ENCODE measurements at places on chromosomes 1 and 21.
A peak's percentile ranks its signal among the peaks of the same experiment; 100 is the strongest.

DNA sequence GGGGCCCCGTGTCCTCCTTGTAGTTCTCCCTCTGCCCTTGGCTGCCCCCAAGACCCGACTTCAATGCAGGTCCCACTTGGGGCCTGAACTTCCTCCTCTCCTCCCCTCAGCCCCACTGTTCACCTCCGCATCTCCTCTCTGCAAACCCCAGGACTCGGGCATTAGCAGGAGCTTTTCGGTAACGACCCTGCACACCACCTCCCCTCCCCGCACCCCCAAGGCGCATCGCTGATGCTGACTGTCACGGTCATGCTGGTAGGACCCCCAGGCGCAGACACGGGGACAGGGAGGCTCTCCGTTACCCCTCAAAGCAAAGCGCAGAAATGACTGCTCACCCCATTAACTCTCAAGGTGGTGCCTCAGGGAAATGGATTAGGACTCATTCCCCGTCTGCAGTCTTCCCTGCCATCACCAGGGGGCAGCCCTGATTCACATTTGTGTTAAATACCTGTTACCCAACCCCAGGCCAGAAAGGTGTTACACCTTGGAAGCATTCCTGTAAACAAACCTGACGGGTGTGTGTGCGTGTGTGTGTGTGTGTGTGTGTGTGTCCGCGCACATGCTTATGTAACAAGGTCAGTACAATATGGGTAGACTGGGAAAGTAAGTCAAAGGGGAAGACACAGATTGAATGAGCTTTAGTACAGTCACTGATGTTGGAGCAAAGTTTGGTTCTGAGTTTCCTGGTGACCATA lies 6.4 kb upstream of the GUCA2B start:
- DNase-seq, result peak; percentile 32

DNA sequence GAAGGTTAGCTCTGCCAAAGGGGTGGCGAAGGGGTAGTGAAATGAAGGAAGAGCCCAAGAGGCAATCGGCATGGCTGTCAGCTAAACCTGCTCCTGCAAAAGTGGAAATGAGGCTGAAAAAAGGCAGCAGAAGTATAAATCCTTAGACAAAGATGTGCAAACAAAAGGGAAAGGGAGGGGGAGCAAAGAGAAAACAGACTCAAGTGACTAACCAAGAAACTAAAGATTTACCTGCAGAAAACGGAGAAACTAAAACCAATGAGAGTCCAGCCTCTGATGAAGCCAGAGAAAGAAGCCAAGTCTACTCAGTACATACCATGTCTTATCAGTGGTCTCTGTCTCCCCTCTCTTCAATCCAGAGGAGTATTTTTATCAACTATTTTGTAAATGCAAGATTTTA lies 25.4 kb downstream of the SCAF4 start:
- no peak for DNase-seq

GRCh38 chr1:39360731-39361130 lies 130.7 kb upstream of the BMP8A start:
- DNase-seq, result no peak

- DNase-seq, result peak; percentile 80
Measured at GRCh38 chr1:161367684-161368400, at the start of gene CFAP126. Gene CFAP126 (minus strand): TSS chr1:161367876. CDS start chr1:161367868, 8 bp downstream.

GRCh38 chr21:29174607-29175013 lies 44.2 kb downstream of the MAP3K7CL start:
- peak; percentile 41 for DNase-seq

DNA sequence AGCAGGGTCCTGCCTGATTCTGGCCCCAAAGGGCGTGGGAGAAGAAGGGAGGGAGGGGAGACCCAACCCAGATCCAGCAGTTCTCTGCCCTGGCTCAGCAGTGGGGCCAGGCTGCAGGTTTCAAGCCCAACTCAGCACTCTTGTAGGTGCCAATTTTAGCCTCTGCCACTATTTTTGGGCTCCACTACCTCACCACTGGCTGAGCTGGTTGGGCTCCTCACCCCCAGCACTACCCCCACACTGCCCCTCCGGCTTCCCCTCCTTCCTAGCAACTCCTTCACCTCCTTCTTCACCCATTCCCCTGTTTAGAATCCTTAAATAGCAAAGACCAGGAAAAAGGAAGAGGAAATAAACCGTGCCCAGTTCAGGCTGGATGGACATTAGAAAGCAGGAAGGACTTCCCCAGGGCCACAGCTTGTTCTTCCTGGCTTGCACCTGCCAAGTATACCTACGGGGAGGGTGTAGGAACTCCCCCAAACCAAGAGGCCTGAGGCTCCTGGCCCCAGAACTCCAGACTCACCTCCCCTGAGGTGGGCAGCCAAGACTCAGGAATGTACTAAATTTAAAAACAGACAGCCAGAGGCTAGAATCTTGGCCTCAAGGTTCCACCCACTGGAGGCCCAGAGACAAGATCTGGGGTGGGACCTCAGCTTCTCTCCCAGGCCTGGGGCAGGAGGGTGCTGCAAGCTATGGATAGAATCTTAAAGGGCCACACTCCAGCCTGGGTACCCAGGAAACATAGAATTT lies 1.4 kb upstream of the ARHGEF2 start:
- peak; percentile 74 for DNase-seq

DNA sequence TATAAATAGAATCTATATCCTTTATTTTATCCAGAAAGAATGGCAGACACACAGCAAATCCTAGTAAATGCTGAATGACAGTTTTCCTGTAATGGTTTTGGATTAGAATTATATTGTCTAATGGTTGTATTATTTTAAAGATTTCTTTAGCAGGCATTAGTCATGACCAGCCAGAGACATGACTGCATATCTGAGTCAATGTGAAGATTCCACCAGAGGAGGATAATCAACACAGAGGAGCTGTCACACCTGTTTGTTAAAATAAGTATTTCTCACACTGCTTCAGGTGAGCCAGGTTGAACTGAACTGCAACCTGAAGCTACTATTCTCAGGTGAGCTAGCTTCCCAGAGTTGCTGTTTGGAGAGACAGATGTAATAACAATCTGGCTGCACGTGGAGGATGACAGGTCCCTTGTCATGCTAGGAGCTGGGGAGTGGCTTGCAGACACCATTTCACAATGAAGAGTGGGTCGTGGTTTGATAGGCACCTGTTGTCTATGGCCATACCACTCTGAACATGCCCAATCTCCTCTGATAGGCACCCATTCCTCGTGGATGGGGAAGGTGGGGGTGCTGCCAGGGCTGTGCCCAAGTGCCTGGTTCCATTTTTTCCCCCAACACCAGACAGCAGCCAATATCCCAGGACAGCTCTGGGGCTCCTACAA lies 94.3 kb downstream of the KCNJ6 start:
- no peak for DNase-seq

- DNase-seq, result no peak
Measured at GRCh38 chr21:46146856-46147255, 8.5 kb downstream of the FTCD start.

- peak; percentile 69 for DNase-seq
Measured at GRCh38 chr1:244049162-244050013, 1.7 kb upstream of the ZBTB18 start.

DNA sequence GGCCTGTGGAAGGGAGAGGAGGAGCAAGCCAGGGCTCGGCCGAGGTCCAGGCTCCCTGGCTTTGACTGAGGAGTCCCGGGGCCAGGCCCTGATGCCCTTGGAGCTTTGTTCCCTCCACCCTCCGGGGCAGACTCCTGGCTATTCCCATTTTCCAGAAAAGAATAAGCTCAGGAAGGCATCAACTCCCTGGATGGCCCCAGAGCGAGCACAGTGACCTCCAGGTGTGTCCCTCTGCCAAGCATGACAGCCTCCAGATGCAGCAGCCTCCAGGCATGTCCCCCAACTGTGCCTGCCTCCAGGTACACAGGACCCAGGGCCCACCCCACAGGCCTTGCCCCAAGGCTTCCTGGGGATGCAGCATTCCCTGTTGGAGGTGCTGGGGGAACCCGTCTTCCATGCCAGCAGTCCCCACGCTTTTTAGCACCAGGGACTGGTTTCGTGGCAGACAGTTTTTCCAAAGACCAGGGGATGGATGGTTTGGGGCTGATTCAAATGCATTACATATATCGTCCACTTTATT lies 15.7 kb upstream of the ARHGEF16 start:
- no peak for DNase-seq

GRCh38 chr1:86380257-86380861 lies 15.8 kb downstream of the ODF2L start:
- peak; percentile 86 for DNase-seq

GRCh38 chr1:107637101-107637500 lies 327.9 kb downstream of the VAV3 start:
- DNase-seq, result no peak

- no peak for DNase-seq
Measured at GRCh38 chr1:17994046-17994445, 113.6 kb upstream of the IGSF21 start.

- peak; percentile 83 for DNase-seq
Measured at GRCh38 chr1:150567341-150567716, 12.1 kb downstream of the MCL1 start.

DNA sequence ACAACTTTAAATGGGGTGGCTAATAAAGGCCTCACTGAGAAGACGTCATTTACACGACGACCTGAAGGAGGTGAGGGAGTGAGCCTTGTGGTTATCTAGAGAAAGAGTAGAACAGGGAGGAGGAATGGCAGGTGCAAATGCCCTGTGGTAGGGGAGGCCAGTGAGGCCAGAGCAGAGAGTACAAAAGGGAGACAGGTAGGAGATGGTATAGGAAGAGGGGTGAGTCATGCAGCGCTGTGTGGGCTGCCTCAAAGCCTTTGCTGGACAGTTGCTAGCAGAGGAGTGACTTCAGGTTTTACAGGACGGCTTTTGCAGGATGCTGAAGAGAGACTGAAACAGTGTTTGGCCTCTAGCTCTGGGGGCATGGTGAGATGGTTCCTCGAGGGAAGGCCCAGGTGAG lies 116.0 kb downstream of the IER5 start:
- no peak for DNase-seq

GRCh38 chr1:10681296-10682107 lies 114.9 kb downstream of the CASZ1 start:
- peak; percentile 68 for DNase-seq
